ENCODE measurements at places on chromosomes 13 and 19.
A peak's percentile ranks its signal among the peaks of the same experiment; 100 is the strongest.

- peak; percentile 24 for DNase-seq
Measured at GRCh38 chr19:18469069-18469846, 31.3 kb upstream of the ISYNA1 start.

- DNase-seq, result no peak
Measured at GRCh38 chr19:2080336-2080988, 15.7 kb downstream of the MOB3A start.

DNA sequence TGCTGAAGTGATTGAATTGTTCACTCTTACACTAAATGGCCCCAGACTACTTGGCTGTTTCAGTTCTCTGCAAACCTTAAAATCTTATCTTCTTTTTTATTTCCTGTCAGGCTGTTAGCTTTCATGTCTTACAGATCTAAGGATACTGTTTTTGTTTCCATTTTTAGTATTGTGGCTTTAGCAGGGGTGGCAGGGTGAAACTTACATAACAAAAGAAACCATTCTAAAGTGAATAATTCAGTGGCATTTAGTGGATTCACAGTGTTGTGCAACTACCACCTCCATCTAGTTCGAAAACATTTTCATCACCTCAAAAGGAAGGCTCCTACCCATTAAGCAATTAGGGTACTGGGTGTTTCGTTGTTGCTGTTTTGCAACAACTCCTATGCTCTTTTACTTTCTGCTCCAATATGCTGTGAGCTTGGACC lies 19.8 kb downstream of the TMEM272 start:
- DNase-seq, result no peak

GRCh38 chr13:106573284-106573846 lies 5.4 kb upstream of the ARGLU1 start:
- no peak for DNase-seq

- peak; percentile 95 for DNase-seq
Measured at GRCh38 chr13:40102854-40103253, 447.4 kb downstream of the COG6 start.

- DNase-seq, result no peak
Measured at GRCh38 chr19:32453736-32454135, 48.2 kb downstream of the DPY19L3 start.

DNA sequence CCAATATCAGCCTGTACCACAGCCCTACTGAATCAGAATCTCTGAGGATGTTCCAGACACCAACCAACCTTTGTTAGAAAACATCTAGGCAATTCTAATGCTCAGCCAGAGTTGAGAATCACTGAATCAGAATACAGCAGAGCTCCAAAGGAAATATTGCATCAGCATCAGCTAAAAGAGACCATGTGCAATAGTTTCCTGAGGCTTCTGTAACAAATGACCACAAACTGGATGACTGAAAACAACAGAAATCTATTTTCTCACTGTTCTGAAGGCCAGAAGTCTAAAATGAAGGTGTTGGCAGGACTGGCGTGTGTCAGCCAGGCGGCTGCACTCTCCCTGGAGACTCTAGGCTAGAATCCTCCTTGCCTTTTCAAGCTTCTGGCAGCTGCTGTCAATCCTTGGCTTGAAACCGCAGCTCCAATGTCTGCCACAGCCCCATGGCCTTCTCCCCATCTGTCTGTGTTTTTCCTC lies 1.2 kb upstream of the DCT start:
- no peak for DNase-seq
